AG04449 (cell line): ENCODE measurements at places on chromosomes 2 and 18.
A peak's percentile ranks its signal among the peaks of the same experiment; 100 is the strongest.

- no peak for DNase-seq
Measured at GRCh38 chr2:71285706-71286105, 45.9 kb upstream of the ZNF638 start.

GRCh38 chr2:149483004-149483605, 104.5 kb downstream of the MMADHC start:
- no peak for DNase-seq

GRCh38 chr2:25714740-25715139, 41.4 kb upstream of the DTNB start:
- DNase-seq: no peak

GRCh38 chr2:218238887-218239286, 21.9 kb downstream of the ARPC2 start:
- DNase-seq: no peak

- DNase-seq: peak; percentile 28
Measured at GRCh38 chr2:20365249-20365817, 14.7 kb upstream of the PUM2 start.

GRCh38 chr18:9017905-9018227, 84.6 kb upstream of the NDUFV2 start:
- no peak for DNase-seq

DNA sequence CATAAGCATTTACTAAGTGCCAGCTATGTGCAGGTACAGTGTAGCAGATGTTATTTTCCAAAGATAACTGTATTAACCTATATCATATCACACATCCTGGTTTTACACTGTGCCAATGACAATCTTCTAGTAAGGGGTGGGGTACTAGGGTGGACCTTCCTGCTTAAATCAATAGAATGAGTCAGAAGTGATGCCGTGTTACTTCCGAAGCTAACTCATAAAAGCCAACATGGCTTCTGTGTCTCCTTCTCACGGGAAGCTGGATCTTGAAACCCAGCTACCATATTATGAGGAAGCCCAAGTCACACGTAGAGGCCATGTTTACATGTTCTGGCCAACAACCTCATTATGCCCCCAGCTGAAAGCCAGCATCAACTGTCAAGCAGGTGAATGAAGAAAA, 59.1 kb downstream of the MRPL33 start:
- no peak for DNase-seq

DNA sequence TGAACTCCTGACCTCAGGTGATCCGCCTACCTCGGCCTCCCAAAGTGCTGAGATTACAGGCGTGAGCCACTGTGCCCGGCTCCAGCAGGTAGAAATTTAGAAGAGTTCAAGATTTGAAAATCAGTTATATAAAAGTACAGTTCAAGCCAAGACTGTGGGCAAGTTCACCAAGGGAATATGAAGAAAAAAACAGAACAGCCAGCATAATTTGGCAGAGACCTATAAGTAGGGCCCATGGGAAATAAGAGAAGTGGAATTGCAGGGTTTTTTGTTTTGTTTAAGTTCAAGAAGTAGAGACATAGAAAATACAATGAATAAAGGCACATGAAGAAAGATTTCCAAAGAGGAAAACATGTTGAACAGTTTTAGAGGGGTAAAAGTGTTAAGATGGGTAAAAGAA, 57.9 kb downstream of the BAZ2B start:
- no peak for DNase-seq

- no peak for DNase-seq
Measured at GRCh38 chr2:201523506-201523905, 72.0 kb downstream of the STRADB start.

GRCh38 chr2:149857344-149857743, 269.8 kb upstream of the MMADHC start:
- DNase-seq: no peak

GRCh38 chr2:210623506-210623905, 67.1 kb downstream of the CPS1 start:
- no peak for DNase-seq

- DNase-seq: no peak
Measured at GRCh38 chr2:49643149-49643548, 488.8 kb upstream of the FSHR start.

DNA sequence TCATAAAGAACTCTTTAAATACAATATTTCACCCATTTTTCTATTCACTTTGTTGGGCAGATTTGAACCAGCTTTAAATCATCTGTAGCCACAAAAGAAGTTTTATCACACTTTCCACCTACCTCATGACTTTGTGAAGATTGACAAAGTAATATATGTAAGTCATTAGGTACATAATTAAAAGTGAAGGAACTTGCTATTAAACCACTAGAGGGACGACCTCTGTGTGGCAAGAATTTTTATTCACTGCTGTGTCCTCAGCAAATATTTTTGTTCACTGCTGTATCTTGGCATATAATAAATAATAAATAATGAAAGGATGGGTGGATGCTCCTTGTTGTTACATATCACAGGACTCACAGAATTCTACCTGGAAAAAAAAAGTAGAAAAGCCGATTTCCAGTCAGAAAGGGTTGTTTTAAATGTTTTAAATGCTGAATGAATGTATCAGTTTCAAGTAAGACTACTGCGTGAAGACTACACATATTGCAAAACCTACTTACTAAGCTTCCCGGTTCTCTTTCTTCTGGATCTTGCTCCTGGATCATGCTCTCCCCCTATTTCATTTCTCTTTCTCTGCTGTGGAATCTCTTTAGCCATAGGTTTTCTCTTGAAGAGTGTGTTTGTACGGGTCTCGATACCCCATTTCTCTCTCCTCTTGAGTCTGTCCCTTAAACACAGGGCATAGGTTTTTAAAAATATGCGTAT, 44.8 kb downstream of the KCMF1 start:
- no peak for DNase-seq

GRCh38 chr2:168024459-168024858, 222.9 kb downstream of the STK39 start:
- DNase-seq: no peak

- DNase-seq: no peak
Measured at GRCh38 chr2:114170070-114170469, 272.4 kb upstream of the DPP10 start.

DNA sequence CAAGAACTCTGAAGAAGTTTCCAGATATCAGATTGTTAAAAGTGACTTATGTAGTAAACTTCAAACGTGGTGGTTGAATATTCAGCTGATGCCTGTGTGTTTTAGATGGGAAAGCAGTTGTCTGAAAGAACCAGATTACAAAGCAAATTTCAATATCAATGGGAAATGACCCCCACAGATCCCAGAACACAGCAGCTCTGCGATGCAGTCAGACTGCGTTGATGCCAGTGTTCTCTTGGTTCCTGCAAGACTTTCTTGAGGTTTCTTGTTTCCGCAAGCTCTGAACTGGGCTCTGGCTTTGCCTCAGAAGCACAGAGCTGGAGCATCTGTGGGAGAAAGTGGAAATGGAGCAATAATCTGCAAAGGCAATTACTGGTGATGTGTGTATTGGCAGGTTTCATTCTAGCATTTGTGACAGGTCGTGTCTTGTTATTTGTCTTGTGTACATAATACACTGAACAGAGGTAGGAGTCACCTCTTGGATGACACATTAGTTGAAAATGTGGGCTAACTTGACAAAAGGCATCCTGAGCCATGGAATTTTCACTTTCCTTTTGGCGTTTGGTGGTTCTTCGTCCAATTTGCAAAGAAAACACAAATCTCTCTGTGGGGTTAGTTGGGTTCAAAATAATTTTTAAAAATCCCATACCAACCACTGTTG, 10.8 kb upstream of the LYPD6B start:
- DNase-seq: no peak

- no peak for DNase-seq
Measured at GRCh38 chr2:73232403-73233153, 461 bp downstream of the PRADC1 start.

DNA sequence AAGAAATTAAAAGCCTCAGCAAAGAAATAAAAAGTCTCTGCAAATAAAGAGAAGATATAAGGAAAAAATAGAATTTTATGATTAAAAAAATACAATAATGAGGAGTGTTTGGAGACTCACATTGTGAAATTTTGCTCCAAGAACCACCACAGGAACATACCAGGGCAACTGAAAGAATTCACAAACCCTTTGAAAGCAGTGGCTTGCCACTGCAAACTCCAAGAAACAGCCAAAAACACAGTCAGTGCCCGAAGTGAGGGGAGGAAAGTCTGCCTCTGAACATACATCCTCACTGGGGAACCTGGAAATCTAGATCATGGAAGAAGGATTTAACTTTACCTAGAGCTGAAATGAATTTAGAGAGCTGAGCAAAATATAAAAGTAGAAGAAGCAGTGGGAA, 33.1 kb downstream of the EVA1A start:
- DNase-seq: no peak

DNA sequence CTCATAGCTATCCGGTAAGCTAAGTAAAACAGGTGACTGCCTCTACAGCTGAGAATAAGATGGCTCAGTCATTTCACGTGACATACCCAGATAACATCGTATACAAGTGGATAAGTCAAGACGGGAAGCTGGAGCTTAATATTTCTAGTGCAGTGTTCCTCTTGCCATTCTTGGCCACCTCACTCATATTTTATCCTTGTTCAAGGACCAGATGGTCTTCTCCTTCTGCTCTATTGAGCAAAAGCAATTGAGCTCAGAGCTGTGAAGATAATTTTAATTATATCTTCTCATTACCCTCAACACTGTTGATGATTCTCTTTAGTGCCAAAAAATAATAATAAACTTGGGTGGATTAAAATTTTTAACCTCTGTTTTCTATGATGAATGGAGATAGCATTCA, 201.1 kb downstream of the DCC start:
- DNase-seq: no peak

DNA sequence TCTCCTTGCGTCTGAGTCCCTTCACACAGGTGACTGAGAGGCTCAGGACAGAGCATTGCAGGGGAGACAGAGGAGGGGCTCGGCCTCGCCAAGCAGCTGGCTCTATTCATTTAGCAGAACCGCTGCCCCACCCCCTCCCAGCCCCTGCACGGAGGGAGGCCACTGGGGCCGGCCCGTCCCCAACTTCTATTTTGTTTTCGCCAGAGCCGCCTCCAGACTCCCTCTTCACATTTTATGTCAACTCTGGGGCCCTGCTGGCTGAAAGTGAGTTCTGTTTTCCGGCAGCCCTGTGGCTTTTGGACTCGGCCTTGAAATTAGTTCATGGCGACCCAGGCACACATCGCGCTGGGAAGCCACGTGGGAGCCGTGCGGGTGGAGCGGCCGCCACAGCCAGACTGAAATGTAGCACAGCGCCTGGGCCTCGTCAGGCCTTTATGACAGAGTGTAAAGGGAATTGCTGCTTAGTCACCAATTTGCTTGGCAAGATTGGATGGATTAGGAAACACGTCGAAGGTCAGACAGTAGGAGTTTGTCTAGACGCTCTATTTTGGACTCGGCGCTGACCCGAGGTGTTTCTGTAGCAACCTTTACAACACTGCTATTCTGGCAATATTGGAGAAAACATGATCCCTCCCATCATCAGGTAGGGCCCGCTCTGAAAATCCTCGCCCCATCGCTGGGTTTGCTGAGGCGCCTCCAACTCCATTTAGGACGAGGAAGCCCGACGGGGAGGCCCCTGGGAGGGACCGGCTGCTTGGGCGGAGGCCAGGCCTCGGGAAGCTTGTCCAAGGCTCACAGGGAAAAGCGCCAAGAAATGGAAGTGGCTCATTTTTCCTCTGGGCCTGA, 90.7 kb upstream of the CTDP1 start:
- peak; percentile 41 for DNase-seq

- no peak for DNase-seq
Measured at GRCh38 chr2:156331572-156332283, 793 bp downstream of the NR4A2 start.
